ENCODE measurements at places on chromosomes 6 and 20. TPM values are rescaled to one million over a fixed set of nuclear protein-coding genes. Genes with fewer than 3 reads are reported as not detected.

- DNase-seq: no peak
- peaks cover 30% of the 10 kb centered on the region for H3K27me3 ChIP-seq
- no peaks in the 10 kb centered on the region for H3K4me1 ChIP-seq
- no peaks in the 10 kb centered on the region for H3K36me3 ChIP-seq
- no peak overlapping the region for H3K4me3 ChIP-seq
- no peak overlapping the region for H3K27ac ChIP-seq
Observed at GRCh38 chr20:2707353-2708072, 14.9 kb downstream of the EBF4 start.

DNA sequence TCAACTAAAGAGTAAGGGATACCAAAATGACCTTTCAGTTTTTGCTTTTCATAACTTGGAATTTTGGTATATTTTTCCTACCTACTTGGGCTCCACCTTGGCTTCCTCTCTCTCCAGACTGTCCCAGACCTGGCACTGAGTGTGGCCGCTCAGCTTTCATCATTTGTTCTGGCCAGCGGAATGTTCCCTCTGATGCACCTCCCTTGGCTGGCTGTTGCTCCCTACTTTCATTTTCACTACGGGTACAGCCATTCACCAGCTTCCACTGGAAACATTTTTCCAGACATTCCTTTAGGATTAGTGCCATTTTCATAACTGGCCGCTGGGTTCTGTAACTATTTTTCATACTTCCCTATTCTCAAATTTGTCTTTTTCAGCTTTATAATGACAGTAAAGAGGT, 487.4 kb downstream of the TENT5A start:
- H3K27ac ChIP-seq: no peak overlapping the region
- H3K27me3 ChIP-seq: peaks cover 3% of the 10 kb centered on the region
- H3K36me3 ChIP-seq: no peaks in the 10 kb centered on the region
- no peak for DNase-seq
- no peak overlapping the region for H3K4me3 ChIP-seq
- H3K4me1 ChIP-seq: no peaks in the 10 kb centered on the region

GRCh38 chr6:65771946-65772345, 64.9 kb upstream of the EYS start:
- H3K27me3 ChIP-seq: no peaks in the 10 kb centered on the region
- DNase-seq: no peak
- H3K27ac ChIP-seq: no peak overlapping the region
- H3K4me3 ChIP-seq: no peak overlapping the region

GRCh38 chr20:47031004-47031403, 136.4 kb downstream of the EYA2 start:
- no peak for DNase-seq
- H3K27me3 ChIP-seq: no peaks in the 10 kb centered on the region
- peaks cover 43% of the 10 kb centered on the region for H3K4me1 ChIP-seq
- H3K4me3 ChIP-seq: no peak overlapping the region
- H3K27ac ChIP-seq: no peak overlapping the region
- H3K36me3 ChIP-seq: no peaks in the 10 kb centered on the region

Gene ELOVL2
- 13.8 TPM for total RNA-seq

Gene IL17A
- total RNA-seq: not detected

Gene ZNF311
- total RNA-seq: 1.3 TPM

Gene MUC22
- total RNA-seq: not detected

Measured in neural crest cell (in vitro differentiated cells).